ENCODE measurements at places on chromosomes 6 and 20. TPM values are rescaled to one million over a fixed set of nuclear protein-coding genes. Genes with fewer than 3 reads are reported as not detected.

DNA sequence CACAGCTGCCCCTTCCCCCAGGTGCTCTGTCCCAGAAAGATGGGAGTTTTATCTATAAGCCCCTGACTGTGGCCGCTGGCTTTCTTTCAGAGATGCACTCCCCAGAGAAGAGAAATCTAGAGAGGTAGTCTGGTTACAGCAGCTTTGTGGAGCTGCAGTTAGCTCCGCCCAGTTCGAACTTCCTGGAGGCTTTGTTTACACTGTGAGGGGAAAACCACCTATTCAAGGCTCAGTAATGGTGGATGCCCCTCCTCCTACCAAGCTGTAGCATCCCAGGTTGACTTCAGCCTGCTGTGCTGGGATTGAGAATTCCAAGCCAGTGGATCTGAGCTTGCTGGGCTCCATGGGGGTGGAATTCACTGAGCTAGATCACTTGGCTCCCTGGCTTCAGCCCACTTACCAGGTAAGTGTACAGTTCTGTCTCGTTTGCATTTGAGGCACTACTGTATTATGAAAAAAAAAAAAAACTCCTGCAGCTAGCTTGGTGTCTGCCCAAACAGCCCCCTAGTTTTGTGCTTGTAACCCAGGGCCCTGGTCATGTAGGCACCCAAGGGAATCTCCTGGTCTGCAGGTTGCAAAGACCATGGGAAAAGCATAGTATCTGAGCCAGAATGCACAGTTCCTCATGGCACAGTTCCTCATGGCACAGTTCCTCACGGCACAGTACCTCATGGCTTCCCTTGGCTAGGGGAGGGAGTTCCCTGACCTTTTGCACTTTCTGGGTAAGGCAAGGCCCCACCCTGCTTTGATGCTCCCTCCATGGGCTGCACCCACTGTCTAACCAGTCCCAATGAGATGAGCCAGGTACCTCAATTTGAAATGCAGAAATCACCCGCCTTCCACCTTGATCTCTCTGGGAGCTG is 275.0 kb downstream of the CENPW start:
- no peak for DNase-seq

DNA sequence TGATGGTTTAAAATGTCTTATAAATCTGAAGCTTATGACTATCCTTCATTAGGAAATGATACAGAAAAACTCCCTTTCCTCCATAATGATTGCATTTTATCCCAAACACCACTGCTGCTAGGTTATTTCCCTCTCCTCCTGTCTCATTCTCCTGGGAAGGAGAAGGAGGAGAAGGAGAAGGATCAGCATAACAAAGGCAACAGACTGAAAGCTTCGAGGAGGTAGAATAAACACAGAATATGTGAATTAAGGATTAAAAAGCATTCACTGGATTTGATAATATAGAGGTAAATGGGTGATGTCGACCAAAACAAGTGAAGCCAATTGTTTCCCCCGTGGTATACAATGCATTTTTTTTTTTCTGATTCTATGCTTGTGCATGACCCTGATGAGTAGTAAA is 82.0 kb downstream of the WASF1 start:
- DNase-seq = no peak

- no peak for DNase-seq
Observed at GRCh38 chr6:7042056-7042653, 65.6 kb upstream of the RREB1 start.

GRCh38 chr6:8844968-8845367 is 409.6 kb upstream of the SLC35B3 start:
- no peak for DNase-seq

DNA sequence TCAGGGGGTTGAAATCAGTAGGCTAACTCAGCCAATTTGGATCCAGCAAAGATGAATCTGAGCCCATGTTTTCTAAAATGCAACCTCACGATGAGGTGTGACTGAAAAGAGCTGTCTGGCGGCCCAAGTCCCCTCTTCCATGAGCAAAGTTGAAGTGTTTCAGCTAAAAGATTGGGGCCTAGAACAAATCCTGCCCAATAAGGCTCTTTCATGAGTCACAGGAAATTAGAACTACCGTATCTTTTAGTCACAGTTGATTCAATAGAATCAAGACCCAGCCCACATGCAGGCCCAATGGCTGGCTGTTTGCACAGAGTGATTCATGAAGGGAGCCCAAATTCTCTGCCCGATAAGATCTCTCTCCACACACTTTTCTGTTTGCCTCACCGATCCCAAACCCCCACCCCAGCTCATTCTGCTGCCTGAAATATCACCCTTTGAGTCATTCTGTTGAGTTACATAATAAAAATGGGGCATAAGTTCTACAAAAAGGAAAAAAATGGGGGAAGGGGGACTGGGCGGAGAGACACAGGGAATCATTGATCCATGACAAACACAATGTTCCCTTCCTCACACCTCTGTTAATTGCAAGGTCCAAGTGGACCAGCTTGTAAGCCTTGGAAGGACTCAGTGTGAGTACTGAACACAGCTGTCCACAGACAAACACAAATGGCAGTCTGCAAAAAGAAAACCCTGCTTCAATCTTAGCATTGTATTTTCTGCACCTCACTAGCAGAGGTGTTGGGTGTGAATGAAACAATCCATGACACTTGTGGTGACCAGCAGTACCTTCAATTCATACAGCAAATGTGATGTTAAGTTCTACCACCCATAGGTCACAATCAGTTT is 13.8 kb downstream of the FOXQ1 start:
- no peak for DNase-seq

DNA sequence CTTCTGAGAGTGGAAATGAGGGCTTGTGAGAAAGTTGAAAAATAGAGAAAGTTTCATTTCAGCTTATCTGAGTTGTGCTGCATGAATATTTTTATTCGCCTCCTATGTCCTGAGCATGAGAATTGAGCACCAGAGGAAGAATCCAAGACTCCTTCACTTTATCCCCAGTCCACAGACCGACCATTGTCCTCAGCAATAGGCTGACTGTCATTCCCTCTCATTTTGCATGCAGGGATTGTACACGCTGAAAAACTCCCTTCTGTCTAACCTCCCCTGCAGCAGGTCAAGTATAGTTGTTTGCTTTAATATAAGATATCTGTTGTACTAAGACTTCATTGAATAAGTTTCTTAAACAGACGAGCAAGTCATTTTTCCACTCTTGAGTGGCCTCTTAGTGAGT is 437.6 kb downstream of the PRKN start:
- no peak for DNase-seq

The TFAP2C gene
- total RNA-seq = not detected

The SLC52A3 gene
- not detected for total RNA-seq

- DNase-seq = no peak
Observed at GRCh38 chr6:110878751-110879522, 4.4 kb downstream of the AMD1 start.

DNA sequence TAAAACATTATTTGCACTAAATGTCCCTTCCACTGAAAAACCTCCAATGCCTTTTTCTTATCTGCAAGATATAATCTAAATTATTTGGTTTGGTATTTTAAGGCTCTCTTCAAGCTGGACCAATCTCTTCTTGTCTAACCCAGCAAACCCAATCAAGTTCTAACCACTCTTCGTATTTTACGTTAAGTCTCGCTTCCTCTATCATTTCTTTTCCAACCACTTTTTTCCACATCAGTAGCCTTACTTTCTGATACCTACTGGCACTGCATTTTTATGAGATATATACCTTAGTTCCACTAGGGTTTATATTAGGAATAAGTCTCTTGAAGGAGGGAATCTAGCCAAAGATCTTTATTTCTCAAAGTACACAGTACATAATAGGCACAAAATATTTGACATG is 19.1 kb downstream of the FBXL4 start:
- DNase-seq = no peak

Data from activated B cell treated with CpG ODN at 0.5 μM for 24 hours (primary cell).